ENCODE measurements at places on chromosomes 7 and 10.

DNA sequence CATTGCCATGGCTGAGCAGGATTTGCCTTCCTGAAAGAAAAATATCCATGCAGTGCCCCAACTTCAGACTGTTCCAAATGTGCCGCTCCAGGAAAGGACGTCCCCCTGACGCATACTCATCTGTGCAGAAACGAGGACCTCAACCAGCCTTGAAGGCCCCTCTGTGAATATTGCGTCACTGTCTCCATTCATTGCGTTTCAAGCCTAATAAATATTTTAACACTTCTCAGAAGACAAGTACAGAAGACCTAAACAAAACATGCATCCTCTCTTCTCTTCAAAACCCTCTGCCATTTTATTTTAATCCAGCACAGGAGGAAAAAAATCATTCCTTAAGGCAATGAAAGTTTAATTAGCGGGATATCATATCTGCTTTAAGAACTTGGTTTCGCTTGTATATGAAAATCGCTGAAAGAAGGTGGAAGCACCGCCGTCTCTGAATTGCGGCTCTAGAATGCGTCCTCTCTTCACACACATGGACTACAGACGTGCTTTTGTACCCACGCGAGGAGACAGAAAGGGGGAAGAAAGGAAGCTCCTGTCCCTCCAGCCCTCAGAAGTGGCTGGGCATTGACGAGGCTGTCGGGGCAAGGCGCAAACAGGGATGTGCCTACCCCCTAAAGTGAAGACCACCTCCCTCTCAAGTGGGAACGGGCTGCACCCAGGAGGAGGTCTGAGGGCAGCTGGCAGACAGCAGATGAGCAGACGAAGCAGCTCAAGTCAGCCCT, 36.8 kb downstream of the RGS10 start:
- no peak for DNase-seq

DNA sequence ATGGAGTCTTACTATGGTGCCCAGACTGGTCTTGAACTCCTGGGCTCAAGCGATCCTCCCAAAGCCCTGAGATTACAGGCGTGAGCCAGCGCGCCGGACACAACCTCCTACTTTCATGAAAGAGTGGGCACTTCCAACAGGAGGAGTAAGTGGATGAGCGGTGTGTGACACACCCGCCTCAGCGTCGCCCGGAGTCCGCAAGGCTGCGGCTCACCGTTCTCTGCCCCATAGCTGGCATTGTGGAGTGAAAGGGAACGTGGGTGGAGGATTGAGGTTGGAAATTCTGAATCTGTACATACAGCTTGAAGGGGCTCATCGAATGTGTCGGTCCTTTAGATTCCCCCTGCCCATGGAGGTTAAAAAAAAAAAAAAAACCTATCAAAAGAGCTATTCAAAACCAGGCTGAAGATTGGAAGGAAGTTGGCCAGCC, 524 bp upstream of the PRXL2A start:
- DNase-seq, result no peak

- DNase-seq, result no peak
Observed at GRCh38 chr7:111832174-111832573, 269.9 kb upstream of the IMMP2L start.

DNA sequence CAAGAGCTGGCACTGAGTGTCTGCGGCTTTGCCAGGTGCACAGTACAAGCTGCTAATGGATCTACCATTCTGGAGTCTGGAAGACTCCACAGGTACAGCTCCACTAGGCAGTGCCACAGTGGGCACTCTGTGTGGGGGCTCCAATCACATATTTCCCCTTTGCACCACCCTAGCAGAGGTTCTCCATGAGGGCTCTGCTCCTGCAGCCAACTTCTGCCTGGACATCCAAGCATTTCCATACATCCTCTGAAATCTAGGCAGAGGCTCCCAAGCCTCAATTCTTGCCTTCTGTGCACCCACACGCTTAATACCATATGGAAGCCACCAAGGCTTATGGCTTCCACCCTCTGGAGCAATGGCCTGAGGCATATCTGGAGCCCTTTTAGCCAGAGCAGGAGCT, 29.2 kb downstream of the IQUB start:
- DNase-seq, result no peak

- DNase-seq, result no peak
Observed at GRCh38 chr7:158786898-158787297, 42.4 kb downstream of the ESYT2 start.

DNA sequence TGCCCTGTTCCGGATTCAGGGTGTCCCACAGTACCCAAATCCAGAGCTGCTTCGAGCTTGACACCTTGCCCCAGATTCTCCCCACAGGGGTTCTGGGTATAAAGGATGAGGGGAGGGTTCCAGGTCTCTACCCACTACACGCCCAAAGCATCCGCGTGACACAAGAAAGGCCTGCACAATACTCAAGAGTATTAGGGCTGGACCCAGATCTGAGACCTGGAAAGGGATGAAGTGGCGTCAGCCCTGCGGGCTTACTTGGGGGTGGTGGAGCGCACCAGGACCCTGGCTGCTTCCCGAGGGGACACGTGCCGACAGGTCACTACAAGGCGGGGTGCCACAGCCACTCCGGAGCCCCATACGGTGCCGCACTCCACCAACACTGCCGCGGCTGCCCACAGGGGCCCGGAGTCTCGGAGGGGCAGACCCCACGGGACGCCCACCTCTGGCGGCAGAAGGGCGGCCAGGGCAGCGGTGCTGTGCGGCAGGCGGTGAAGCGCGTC, 1.3 kb downstream of the TYSND1 start:
- no peak for DNase-seq

GRCh38 chr10:69364232-69364940, 52.3 kb downstream of the TACR2 start:
- no peak for DNase-seq

DNA sequence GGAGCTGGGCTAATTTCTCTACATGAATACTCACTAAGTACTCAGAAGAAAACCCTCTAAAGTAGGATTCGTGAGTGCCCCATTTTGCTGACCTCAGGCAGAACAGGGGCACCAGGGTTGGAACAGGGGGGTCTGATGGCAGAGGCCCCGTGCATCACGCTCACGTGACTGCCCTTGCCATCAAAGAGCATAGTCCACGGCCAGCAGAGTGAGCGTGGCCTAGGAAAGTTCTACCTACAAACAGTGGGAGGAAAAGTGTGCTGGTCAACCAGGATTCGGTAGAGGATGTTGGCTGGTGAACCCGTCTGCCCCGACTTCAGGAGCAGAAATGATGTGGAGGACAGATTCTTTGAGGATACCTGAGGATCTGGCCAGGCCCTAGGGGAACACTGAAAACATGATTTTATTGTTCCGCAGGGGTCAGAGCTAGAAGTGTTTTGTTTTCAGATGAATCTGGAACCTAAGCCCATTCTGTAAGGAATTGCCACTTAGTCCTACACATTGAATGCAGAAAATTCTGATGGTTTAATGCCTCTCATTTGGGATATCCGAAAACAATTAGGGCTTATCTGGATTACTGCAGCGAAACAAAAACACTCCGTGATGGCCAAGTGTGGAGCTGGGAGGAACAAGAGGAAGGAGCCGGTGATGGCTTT, 138.8 kb upstream of the SHH start:
- DNase-seq, result no peak

DNA sequence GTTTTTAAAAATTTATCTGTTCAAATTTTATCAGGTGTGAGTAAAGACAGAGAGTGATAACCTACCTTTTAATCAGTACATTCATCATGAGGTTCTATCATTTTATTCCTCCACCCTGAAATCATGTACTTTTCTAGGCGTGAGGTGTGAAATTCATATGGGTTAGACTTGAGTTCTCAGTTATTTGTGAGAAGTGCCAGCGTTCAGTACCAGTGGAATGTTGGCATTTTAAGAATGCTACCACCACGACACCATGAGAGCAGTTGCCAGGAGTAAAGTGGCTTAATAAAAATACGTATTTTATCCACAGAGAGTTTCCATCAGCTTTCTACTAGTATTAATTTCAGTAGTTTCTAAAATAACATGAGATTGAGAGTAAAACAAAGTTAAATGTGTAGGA, 104.1 kb upstream of the FERD3L start:
- DNase-seq, result no peak

- DNase-seq, result no peak
Observed at GRCh38 chr10:72953687-72954086, 919 bp downstream of the PLA2G12B start.

DNA sequence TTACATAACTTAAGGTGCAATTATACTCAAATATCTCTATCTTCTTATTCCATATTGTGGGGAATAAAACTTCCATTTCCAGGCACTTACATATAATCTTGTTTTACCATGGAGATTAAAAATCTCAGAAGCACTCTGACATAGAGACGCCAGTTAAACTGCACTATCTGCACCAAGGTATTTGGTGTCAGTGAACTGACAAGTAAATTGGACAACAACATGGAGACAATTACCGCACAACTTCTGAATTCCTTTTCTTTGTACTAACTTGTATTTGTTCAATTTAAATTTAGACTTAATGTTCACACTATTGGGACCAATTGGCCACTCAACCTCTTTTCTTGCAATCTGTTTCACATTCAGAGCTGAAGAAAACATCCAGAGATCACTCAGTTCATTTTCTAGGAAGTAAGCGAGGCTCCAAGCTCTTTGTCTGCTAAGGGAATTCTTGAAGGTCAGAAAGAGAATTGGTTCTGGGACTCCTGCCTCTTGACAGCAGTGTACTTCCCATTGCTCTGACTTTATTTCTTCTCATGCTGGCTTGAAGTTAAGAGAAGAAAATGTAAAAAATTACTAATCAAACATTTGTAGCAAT, 184.7 kb downstream of the CHCHD3 start:
- DNase-seq, result no peak

DNA sequence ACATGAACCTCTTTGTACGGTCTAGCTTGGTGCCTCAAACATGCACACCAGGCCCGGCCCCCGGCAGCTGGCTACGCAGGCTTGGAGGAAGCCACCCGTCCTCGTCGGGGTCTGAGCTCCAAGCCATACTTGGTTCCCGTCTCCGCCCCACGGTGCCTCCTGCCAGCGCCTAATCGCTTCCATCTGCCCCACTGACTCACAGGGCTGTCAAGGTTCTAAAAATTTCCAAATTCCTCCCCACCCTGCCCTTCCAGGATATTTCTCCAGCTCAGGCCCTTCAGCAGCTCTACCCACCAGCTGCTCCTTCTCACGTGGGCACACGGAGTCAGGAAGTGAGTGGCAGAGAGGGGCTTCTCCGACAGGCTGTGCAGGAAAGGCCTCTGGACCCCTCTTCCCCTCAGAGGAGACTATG, 38.8 kb downstream of the TMEM270 start:
- DNase-seq, result no peak

GRCh38 chr7:83658126-83658525, 9.2 kb upstream of the SEMA3E start:
- no peak for DNase-seq

DNA sequence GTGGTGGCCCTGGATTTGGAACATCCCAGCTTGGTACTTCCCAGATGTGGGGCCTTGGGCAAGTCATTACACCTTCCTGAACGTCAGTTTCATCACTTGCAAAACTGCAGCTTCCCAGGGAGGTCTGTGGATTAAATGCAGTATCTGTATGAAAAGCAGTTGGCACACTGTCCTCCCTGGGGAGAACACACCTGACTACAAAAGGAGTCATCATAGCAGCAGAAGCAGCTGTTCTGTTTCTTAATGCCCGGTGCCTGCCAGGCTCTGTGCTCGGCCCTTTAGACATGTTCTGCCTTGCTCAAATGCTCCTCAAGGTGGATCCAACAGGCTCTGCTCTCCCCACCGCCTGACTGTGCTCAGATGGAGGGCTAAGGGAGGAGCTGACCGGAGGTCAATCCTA, 31.0 kb downstream of the CDCA7L start:
- DNase-seq, result no peak

DNA sequence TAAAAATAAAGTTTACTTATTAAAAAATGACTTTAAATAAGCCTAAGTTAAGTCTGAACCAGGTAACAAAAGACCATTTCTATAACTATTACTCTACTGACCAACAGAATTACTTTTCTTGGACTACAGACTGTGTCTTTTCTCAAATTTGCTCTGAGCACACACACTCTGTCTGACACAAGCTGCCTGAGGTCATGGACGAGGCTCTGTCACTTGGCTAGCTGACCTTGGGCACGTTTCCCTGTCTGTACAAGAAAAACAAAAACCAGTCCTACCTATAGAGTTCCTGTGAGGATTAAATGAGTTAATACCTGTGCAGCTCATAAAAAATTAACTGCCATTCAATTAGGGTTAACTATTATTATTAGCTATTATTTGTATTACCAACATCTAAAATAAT, 22.9 kb downstream of the ATE1 start:
- no peak for DNase-seq
